Stimulated activated CD4-positive, alpha-beta T cell treated with anti-CD3 and anti-CD28 coated beads, Interleukin-15, amount 100 ng/mL, for 48 hours (primary cell): ENCODE measurements at places on chromosomes 11 and 22.

DNA sequence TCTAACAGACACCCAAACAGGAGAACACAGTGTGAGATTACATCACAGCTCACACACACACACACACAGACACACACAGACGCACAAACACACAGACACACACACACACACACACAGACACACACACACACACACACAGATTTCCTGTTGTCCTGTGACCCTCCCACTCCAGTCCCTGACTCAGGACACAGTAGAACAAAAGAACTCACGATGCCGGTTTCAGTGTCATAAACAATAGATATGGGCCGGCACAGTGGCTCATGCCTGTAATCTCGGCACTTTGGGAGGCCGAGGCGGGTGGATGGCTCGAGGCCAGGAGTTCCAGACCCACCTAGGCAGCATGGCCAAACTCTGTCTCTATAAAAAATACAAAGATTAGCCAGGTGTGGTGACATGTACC, 13.8 kb upstream of the KAT5 start:
- no peak for DNase-seq

DNA sequence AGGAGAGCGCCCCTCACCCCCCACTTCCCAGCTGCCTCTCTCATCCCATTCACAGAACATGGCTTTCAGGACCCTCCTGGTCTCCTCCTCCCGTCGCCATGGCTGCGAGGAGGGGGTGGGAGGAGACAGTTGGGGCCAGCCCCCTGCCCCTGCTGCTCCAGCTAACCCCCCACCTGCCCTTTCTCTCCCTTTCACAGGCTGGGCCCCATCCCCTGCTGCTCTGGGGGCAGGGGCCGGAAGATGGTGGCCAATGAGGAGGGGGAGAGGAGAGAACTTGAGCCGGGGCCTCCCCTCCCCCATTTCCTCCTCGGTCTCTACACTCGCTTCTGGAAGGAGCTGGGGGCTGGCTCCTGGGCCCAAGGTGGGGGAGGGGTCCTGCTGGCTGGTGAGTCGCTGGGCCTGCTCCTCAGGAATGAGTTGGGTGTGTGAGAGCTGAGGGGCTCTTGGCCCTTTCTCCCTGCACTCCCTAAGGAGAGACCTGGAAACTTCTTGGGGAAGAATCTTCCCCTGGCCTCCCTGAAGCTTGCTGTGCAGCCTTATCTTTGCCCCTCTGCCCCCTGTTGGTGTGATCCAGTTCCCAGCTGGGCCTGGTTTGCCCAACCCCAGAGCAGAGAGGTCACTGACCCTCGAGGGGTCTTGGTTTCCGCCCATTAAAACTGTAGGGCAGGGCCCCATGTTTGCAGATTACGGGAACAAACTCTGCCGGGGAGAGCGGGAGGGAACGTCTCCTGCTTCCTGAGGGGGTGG, 10.2 kb downstream of the YPEL4 start:
- DNase-seq = no peak

- no peak for DNase-seq
Measured at GRCh38 chr11:120906766-120907165, 117.1 kb upstream of the TBCEL start.

DNA sequence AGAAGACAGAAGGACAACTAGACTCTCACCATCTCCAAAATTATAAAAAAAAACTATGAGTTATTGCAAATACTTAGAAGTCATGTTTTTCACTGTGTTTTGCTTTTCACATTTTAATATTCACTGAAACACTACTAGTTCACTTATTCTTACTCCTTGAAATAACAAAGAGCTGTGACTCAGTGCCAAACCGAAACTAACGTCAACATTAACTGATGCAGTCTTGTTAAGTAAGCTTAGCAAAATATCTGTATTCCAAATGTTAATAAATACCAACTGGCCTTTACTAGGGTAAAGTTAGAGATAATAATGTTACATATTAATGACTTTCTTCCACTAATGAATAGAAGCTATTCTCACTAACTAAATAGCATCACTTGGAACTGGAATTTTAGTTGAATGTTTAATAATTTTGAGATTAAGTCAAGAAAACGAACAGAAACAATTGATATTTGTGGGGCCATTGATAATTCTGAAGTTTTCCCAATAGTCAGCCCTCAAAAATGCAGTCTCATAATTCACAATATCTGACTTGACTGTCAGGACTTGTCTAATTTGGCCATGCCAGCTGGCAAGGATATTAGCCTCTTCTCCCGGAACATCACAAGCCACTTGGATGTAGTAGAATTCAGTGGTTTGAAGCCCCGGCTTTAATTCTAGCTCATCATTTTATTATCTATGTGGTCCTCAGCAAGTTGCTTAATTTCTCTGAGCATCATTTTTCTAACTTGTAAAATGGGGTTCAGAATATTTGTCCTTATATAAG, 230.1 kb upstream of the DDI1 start:
- no peak for DNase-seq

GRCh38 chr11:94010136-94010535, 11.0 kb upstream of the HEPHL1 start:
- DNase-seq = no peak

- DNase-seq = no peak
Measured at GRCh38 chr11:102685338-102685737, 20.2 kb downstream of the MMP27 start.

DNA sequence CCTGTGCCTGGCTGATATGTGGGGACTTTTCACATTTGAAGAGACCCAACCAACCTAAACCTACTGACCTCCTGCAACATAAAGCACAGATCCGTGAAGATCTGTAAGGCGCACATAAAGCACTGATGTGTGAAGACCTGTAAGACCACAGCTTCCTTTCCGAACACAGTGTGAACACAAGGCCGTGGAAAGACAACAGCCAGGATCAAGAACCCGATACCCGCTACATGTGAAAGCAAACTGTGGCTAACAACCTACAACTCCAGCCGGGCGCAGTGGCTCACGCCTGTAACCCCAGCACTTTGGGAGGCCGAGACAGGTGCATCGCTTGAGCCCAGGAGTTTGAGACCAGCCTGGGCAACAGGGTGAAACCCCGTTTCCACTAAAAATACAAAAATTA, 17.6 kb upstream of the PPFIA1 start:
- no peak for DNase-seq

DNA sequence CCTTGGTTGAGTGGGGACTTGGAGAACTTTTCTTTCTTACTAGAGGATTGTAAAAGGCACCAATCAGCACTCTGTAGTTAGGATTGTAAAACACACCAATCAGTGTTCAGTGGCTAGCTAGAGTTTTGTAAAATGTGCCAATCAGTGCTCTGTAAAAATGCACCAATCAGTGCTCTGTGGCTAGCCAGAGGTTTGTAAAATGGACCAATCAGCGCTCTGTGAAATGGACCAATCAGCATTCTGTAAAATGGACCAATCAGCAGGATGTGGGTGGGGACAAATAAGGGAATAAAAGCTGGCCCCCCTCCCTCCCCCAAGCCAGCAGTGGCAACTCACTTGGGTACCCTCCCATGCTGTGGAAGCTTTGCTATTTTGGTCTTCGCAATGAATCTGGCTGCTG, 5.5 kb upstream of the DRG1 start:
- no peak for DNase-seq

- no peak for DNase-seq
Measured at GRCh38 chr11:8833568-8834315, 77.2 kb upstream of the AKIP1 start.

DNA sequence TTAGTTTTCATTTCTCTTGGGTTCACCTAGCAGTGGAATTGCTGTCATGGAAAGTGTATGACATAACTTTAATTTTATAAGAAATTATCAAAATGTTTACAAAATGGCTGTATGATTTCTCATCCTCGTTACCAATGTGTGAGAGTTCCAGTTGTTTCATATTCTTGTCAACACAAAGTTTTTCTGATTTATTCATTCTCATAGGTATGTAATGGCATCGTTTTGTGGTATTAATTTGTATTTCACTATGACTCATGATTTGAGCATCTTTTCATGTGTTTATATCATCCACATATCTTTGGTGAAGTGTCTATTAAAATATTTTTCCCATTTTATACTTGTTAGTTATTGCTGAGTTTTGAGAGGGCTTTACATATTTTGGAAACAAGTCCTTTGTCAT, 5.5 kb downstream of the FAM111B start:
- no peak for DNase-seq

DNA sequence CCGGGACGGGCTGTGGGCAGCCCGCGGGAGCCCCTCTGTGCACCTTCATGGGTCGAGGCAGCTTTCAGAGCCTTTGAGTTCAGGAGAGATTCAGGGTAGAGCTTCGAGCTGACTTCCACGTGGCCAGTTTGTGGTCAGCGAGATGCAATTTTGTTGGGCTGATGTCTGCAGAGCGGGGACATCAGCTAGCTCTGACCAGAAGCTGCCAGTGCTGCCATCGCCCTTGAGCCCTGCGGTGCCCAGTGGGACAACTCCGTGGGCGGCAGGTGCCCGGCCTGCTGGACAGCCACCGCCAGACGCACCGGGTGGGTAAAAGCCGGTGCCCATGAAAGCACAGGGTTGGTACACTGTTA, 719 bp downstream of the TALDO1 start:
- no peak for DNase-seq

DNA sequence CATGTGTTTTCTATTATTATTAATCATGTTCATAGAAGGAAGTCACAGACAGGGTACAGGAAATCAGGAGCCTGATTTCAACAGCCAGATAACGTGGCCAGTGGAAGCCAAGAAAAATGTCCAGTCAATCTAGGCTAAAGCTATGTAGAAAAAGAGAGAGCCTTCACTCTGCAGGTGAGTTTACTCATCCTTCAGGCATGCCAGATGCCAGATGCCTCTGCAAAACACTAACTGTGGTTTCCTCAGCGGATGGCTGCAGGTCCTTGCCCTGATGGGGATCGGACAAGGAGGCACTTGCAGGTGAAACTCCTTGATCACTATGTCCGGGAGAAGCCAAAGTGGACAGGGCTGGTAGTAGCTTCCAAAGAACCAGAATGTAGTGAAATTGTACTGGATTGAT, 962.3 kb upstream of the RAG2 start:
- no peak for DNase-seq

DNA sequence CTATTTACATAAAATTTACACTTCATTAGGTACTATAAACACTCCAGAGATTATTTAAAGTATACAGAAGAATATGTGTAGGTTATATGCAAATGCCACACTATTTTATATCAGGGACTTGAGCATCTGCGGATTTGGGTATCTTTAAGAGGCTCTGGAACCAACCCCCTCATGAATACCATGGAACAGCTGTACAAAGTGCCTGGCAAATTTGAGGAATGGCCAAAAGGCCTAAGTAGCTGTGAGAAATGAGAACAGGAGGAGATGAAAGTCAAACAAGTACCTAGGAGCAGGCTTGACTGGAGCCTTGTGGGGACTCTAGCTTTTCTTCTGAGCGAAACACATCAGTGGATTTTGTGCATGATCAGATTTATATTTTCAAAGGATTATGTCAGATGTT, 149.3 kb downstream of the RBFOX2 start:
- DNase-seq = no peak

DNA sequence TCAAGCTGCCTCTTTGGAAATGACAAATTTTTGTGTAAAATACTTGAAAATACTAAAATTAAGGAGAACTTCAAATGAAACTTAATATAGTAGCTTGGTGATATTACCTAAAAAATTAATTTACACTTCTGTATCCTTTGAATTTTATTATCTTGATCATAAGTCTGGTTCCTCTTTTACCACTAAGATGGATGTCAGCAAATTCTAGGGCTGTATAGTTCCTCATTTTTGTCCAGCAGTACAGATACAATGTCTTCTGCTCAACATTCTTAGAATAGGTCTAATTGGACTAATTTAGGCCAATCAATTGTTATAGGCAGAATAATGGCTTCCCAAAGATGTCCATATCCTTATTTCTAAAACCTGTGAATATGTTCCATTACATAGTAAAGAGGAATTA, 1298.0 kb upstream of the RAG2 start:
- DNase-seq = no peak

DNA sequence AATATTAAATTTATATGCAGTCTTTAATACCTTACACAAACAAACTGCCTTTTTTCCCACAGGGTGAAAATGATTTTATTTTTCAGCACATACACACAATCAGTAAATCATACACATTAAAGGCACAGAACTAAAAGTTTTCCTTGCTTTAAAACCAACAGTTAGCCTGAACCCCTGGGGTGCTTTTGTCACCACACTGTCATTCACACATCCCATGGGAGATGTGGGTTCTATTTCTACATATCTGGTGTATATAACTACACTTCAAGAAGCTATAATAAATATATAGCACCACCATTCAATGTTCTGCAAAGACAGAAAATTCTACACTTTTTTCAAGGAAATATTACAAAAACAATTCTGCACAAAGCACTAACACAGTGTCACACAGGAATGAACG, 197.0 kb downstream of the GUCY1A2 start:
- DNase-seq = no peak

GRCh38 chr11:108931168-108931567, 266.3 kb downstream of the DDX10 start:
- DNase-seq = no peak

DNA sequence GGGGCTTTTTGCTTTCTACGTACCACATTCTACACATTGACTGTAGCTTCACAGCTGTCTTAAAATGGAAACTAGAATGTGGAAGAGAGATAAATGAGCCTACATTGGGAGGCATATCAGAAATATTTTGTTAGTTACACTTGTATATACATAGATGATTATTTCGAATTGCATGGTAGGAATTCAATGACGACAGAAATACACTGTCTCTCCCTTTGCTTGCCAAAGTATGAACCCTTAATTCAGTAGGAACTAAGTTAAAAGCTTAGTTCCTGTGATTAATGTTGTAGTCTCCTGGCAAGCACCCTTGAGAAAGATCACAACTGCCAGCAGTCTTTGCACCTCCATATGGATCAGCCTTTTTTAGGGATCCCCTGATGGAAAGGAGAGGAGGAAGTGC, 10.1 kb downstream of the C11orf87 start:
- DNase-seq = no peak

DNA sequence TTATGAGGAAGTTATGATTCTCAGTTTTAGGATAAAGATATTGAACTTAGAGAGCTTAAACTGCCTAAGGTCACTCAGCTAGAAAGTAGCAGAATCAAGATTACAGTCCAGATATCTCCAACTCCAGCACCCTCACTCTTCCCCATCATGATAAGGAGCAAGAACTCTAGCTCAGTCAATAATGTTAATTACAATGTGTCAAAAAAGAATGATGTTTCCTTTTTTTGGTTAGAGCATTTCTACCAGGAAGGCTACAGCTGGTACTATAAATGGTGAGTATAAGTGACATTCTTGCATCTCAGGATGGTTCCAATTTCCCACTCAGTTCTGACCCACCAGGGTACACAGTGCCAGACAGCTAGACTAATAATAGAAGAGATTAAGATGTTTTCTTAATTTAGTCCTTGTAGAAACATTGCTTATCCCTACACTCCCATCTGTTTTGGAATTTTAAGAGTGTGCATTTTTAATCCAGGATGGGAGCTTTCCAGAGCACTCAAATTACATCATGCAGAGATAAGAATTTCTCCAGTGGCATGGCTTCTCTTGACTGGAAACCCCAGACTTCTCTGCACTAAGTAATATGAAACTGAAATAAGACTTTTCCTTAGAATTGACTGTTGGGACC, 21.6 kb upstream of the BBOX1 start:
- no peak for DNase-seq

DNA sequence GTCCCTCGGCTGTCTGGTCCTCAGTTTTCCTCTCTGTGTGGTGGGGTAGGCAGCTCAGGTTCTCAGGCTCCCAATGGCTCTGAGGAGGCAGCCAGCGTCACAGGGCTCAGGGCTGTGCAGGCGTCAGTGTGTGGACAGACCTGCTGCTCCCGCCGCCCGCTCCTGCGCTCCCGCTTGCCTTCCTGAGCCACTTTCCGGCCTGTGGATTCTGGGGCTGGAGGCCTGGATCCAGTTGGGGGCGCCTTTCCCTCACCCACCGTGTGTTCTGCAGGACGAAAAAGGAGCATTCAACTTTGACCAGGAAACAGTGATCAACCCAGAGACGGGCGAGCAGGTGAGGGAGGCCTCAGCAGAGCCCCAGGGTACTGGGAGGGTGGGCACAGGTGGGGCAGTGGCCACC, 14.7 kb downstream of the DPP3 start:
- no peak for DNase-seq
